ENCODE measurements at places on chromosomes 4 and X. TPM values are rescaled to one million over a fixed set of nuclear protein-coding genes. Genes with fewer than 3 reads are reported as not detected.

Gene GPM6B
- not detected for total RNA-seq

Gene CSN1S1
- total RNA-seq: not detected

Gene IDUA
- 43.6 TPM for total RNA-seq

Gene KIF4A
- total RNA-seq: 0.79 TPM

- DNase-seq: no peak
These were observed 196.4 kb upstream of the LDB2 start for GRCh38 chr4:17094876-17095210.

DNA sequence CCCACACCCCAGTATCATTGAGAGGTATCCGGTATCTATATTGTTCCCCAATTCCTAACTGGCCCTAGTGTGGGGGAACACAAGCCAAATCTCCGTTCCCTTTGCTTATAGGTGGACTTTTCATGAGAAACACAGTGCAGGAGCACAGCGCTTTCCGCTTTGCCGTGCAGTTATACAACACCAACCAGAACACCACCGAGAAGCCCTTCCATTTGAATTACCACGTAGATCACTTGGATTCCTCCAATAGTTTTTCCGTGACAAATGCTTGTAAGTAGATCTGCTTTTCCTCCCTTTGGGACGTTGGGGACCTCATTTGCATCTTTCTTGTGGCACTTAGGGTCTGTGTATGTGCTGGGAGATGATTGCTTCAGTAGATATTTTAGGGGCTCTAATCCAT lies 1.6 kb downstream of the GRIA3 start:
- DNase-seq: no peak

GRCh38 chr4:86272669-86273068 lies 87.2 kb downstream of the MAPK10 start:
- DNase-seq: no peak

DNA sequence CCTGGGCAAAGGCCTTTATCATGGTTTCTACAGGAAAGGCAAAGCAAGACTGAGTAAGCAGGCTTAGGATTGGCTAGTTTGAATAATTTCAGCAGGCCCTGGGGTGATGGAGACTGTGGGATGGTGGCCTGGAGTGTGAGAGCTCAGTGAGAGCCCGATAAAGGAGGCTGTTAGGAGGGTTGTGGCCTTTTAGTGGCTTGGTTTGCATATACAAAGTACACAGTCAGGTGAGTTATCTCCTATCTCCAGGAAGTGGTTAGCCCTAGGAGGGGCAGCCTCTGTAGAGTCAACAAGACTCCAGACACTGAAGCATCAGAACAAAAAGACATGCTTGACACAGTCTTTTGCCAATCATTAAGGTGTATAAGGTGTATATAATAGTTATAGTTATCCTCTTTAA lies 157.2 kb downstream of the CFAP299 start:
- DNase-seq: peak; percentile 76

- DNase-seq: no peak
These were observed 196.3 kb upstream of the GATB start for GRCh38 chr4:151957153-151957552.

GRCh38 chr4:128600996-128601871 lies 208.3 kb upstream of the JADE1 start:
- no peak for DNase-seq

GRCh38 chr4:20878806-20879205 lies 178.5 kb downstream of the PACRGL start:
- DNase-seq: no peak

DNA sequence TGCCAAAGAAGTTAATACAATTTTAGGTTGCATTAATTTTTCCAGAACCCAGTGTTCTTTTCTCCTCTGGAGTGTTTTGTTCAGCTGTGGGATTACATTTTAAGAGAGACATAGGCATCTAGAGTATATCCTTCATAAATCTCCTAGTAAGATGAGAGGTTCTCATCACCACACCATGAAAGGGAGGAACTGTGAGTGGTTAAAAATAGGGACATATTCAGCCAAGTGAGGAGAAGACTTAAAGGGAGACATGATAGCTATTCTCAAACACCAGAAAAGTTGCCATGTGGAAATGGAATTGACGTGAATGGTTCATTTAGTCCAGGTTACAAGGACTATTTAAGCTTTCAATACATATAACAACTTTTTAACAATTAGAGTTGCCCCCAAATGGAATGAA lies 6.5 kb upstream of the MRPL1 start:
- no peak for DNase-seq

DNA sequence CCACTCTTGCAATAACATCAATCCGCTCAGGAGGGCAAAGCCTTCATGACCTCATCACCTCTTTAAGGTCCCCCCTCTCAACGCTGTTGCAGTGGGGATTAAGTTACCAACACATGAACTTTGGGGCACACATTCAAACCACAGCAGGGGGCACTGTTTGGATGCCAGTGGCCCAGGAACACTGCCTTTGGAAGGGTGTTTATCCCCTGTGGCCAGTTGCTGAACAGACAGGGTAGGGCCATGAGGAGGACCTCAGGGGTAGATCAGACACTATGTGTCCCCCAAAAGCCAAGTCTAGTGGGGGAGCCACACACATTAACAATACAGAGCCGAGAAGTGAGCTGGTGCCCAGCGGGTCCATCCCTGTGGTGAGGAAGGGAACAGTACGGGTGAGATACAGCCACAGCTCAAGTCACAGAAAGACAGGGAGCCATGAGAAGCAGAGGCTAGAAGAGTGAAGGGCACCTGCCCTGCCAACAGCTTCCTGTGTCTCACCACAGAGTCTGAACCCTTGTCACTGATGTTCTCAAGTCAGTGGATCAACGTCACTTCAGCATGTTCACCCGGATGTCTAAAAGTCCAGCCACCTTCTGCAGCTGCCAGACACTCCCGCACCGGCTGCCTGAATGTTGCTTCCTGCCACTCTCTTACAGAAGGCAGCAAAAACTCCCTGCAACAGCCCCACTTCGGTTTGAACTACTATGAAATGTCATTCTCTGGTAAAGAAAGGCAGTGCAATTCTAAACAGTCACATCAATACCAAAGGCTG lies 19.9 kb upstream of the MXD4 start:
- DNase-seq: peak; percentile 79
